ENCODE measurements at places on chromosomes 16 and 17.

DNA sequence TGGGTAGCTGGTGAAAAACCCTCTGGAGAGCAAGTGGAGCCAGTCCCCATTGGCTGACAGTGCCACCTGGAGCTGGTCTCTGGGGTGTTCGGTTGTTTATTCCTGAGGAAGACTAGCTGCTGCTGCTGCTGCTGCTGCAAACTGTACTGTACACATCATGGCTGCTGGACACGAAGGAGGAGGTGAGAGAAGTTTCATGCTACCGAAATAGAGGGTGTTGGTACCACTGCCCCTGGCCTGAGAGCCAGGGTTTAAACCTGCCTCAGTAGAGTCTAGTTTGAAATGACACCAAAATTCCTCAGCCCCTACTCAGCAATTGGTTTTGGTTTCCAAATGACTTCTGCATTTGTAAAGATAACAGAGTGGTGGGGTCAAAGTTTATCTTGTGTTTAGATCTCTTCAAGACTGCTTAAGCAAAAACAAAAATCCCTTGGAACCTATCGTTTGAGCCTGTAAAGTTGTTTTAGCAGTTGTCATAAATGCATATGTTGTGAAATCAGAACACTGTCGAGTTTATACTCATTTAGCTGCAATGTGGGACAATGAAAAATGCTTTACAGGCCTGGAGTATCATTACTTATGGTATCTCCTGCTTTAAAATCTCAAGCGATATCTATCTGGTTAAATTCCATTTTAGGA is 40.8 kb downstream of the CYB5B start:
- DNase-seq: no peak

- no peak for DNase-seq
Observed at GRCh38 chr17:6455321-6455705, 11.1 kb downstream of the PIMREG start.

DNA sequence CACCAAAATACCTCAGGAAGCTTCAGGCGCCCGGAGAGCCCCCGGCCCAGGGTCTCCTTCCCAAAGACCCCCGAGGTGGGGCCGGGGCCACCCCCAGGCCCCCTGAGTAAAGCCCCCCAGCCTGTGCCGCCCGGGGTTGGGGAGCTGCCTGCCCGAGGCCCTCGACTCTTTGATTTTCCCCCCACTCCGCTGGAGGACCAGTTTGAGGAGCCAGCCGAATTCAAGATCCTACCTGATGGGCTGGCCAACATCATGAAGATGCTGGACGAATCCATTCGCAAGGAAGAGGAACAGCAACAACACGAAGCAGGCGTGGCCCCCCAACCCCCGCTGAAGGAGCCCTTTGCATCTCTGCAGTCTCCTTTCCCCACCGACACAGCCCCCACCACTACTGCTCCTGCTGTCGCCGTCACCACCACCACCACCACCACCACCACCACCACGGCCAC is 6.7 kb upstream of the TMEM88 start:
- no peak for DNase-seq

DNA sequence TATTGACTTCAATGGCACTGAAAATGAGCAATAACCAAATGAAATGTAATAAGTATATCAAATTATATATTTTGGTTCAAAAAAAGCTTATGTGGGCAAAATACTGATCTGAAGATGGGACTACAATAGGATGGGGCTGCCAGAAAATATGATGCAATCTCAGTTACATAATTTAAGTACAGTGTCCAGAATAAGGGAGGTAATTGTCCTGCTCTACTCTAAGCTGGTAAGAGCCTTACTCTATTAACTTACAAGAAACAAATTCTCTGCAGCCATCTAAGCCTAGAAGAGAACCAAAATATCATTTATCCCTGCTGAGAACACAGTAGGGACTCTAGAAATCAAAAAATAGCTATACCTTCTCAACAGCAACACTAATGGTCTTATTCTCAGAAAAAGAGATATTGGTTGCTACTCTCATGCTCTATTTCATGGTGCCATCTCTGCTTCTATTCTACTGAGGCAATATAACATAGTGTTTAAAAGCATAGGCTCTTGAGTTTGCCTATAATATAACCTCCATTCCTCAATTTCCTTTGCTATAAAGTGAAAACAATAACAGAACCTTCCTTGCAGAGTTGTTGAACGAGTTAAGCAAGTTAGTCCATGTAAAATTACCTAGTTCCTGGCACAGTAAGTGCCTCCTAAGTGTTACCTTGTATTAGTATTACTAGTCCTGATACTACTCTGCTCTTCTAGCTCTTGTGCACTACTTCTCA is 19.9 kb downstream of the NQO1 start:
- DNase-seq: no peak

GRCh38 chr16:71591917-71592316 is 15.0 kb upstream of the TAT start:
- DNase-seq: no peak

DNA sequence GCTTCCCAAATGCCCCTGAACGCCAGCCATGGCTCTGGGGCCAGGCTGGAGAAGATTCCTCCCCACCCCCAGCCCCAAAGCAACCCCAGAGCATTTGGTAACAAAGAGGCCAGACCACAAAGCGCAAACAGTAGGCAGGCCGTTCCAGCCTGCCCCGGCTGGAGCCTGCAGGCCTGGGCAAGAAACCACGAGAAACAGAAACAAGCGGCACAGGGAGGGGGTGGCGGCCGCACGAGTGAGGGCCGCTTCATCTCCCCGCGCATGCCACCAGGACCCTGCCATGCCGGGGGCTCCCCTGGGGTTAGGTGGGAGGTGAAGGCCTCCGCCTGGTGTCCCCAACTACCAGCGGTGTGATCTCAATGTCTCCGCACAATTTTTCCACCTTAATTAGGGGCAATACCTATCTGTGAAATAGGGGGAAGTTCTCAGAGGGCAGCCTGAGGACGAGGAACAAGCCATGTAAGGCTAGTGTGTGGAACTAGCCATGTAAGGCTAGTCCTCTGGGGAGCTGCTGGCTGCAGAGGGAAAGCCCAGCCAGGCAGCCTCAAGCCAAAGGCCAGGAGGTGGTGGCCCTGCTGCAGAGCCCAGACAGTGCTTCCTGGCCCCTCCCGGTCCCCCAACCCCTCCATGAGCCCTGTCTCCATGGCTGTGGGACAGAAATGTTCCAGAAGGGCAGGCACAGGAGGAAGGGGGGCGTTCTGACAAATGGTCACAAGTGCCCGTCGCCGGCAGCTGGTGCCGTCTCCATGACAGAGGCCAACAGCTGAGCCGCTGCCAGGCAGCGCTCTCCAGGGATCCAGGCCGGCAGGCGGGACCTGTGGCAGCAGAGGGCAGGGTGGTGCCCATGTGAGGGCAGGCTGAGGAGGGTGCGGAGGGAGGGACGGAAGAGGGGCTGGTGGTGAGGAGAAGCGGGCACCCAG is 14.5 kb upstream of the MTSS2 start:
- no peak for DNase-seq

DNA sequence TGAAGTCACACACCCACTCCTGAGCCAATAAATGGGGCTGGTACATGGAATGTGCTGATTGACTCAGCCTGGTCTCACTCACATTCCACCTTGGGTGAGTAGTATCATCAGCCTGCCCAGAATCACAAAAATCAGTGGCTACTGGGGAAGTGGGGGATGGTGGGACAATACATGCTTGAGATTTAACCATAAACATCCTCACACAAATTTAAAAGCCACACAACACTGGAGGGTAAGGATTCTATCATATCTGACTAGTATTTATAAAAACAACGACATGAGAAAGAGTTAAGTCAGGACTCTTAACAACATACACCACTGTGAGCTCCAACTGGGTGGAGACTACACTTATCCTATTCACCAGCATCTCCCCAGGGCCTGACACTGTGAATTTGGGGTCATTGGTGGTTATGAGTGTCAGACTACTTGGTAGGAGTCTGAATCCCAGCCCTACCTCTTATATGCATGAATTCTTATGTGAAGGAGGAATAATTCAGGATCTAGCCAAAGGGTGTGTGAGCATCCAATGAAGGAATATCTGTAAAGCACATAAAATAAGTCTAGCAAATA is 26.0 kb upstream of the IRX6 start:
- DNase-seq: no peak

GRCh38 chr16:19884611-19885450 is at the start of gene GPRC5B:
TSS of gene GPRC5B (minus strand) at chr16:19884848. CDS start at chr16:19872845, 12,003 bp downstream.
- no peak for DNase-seq

- DNase-seq: no peak
Observed at GRCh38 chr16:68197250-68197649, 38.7 kb downstream of the ESRP2 start.

GRCh38 chr17:77251622-77252183 is 110.9 kb downstream of the SEC14L1 start:
- DNase-seq: no peak

- no peak for DNase-seq
Observed at GRCh38 chr16:48279199-48279598, 31.9 kb upstream of the ABCC11 start.

DNA sequence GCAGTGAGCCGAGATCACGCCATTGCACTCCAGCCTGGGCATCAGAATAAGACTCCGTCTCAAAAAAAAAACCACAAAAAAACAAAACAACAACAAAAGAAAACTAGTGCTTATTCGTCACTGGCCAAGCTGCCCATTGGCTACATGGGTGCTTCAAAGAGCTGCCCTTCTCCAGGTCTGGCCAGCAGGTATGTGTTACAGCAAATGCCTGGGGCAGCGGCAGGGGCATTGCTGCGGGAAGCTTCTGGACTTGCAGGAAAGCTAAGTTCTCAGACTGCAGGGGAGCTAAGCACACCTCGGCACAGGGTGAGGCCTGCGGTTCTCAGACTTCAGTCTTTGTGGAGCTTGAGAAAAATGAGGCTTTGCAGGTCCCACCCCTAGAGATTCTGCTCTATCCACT is 4.1 kb upstream of the STH start:
- no peak for DNase-seq

DNA sequence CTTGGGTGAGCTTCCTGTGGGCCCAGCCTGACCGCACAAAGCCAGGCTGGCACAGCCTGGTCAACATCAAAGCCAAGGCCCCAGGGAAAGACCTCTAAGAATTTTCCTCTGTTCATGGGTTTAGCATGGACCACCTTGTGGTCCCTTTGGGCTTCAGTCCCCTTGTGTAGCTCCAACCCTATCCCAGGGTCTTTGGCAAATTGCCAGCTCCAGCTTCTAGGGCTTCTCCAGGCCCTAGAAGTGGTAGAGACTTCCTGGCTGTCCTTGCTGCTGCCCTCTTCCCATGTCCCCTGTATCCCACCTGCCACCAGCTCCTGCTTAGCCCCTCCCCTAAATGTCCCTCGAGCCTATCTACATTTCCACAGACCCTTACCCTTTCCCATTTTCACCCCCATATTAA is 9.7 kb upstream of the ITGA3 start:
- no peak for DNase-seq

GRCh38 chr17:633133-633532 is 81.5 kb downstream of the VPS53 start:
- no peak for DNase-seq

GRCh38 chr17:2282297-2282873 is 21.2 kb downstream of the SMG6 start:
- DNase-seq: peak; percentile 81

GRCh38 chr17:43069368-43069898 is 44.4 kb downstream of the RND2 start:
- no peak for DNase-seq

GRCh38 chr16:56415875-56416274 is 9.5 kb downstream of the AMFR start:
- DNase-seq: no peak

DNA sequence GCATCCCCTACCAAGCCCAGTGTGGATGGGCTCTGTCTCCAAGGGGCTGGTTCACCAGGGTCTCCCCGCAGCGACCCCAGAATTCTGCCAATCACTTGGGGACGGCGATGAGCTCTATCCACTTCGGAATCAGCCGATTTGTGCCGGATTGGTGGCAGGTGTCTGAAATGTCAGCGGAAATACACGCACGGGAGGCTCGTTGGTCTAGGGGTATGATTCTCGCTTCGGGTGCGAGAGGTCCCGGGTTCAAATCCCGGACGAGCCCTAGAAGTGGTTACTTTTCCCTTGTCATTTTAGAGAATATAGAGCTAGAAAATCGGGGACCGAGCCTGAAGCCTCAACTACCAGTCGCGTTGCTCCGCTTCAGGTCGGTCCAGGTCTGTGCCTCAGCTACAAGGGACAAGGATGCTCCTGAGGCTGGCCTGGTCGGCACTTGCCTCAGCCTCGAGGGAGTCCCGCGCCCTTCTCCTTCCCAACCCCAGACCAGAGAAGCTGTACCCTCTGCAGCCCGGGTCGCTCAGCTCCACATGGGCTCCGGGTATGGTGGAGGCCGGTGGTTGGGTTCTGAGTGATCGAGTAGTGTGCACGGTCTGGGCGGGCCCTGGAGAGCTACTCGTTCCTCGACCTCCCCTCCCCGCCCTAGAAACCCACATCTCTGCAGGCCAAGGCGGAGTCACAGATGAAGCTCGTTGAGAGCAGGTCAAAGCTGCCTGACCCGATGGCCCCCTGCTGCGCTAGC is 16.0 kb upstream of the OR1F1 start:
- DNase-seq: no peak

DNA sequence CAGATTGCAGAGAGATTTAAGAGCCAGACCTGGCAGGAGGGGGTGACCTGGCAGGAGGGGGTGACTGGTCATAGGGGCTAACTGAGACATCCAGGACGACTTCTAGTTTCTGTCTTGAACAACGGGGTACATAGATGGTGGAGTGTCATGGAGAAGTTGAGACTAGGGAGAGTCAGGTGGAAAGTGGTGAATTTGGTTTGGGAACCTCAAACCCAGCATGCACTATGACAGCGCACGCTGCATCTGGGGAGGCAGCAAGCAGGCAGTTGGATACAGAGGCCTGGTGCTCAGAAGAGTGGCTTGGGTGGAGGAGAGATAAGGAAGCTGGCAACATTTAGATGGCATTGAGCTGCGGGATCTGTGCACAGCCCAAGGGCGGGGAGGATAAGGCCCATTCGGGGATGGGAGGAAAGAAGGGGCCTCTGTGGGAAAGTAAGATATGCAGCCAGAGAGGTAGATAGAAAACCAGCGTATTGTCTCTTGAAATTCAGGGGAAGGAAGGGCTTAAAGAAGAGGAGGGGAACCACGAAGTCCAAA is 4.5 kb downstream of the RIPOR1 start:
- DNase-seq: no peak

- DNase-seq: no peak
Observed at GRCh38 chr17:77872714-77873499, 85.6 kb upstream of the TNRC6C start.

DNA sequence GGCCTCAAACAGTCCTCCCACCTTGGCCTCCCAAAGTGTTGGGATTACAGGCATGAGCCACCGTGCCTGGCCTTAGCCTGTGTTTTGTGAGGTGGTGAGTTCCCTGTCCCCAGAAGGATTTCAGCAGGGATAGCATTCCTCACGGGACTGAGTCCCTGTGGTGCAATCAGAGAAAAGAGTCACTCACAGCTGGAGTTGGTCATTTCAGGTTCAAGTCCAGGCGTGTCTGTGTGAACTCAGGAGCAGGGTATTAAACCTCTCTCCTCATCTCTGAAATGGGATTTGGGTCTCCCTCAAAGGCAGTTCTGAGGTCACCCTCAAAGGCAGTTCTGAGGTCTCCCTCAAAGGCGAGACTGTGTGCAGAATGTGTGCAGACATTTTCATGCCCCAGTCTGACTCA is 28.6 kb downstream of the NPTX1 start:
- DNase-seq: no peak
